ENCODE measurements at places on chromosomes 6 and 20. TPM values are rescaled to one million over a fixed set of nuclear protein-coding genes. Genes with fewer than 3 reads are reported as not detected.
A peak's percentile ranks its signal among the peaks of the same experiment; 100 is the strongest.

Gene AVP
- not detected for total RNA-seq

Gene MMP24
- 7.3 TPM for total RNA-seq

- DNase-seq, result peak; percentile 21
These were observed 719.7 kb upstream of the MARCKS start for GRCh38 chr6:113137426-113137825.

- no peak for DNase-seq
These were observed 126.5 kb downstream of the WDR27 start for GRCh38 chr6:169575365-169575764.

Gene GGT7
- 21.1 TPM for total RNA-seq

Gene RIMS4
- total RNA-seq, result 0.47 TPM

GRCh38 chr20:878511-879307 is 37.4 kb downstream of the ANGPT4 start:
- DNase-seq, result peak; percentile 38

GRCh38 chr6:935582-935981 is 242.6 kb upstream of the EXOC2 start:
- no peak for DNase-seq

DNA sequence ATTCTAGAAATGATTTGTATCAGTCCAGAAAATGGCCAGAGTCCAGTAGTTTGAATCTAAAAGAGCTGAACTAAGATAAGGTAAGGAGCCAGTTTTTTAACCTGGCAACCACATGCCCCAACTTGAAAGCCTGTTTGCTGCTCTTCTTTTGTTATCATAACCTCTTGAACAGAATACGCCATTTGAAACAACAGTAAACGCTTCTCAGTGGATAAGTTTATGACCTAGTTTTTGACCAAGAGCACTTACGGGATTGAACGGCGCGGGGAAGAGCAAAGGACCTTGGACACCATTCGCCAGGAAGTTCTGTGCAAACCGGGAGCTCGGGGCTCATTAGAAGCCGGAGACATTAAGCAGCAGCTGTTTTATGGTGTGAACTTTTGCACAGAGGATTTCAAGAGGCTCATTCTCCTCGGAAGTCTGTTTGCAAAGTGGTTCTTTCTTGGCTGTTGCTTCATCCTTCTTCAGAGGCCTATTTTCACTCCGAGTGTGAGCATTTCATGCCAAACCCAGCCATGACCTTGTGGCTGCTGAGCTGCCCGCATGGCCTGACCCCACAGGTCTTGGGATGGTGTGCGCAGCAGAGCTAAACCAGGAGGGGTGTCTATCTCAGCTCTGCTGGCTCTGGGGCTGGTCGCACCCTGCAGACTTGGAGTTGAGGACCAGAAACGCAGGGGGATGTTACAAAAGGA is 215.1 kb downstream of the SOX4 start:
- peak; percentile 35 for DNase-seq

GRCh38 chr20:20733943-20734342 is 21.5 kb upstream of the RALGAPA2 start:
- DNase-seq, result no peak

- no peak for DNase-seq
These were observed 242.5 kb upstream of the ZFP64 start for GRCh38 chr20:52434041-52434425.

Gene ADGRG6
- 34.2 TPM for total RNA-seq

- DNase-seq, result no peak
These were observed at the start of gene HLA-DRA for GRCh38 chr6:32439602-32440214. TSS of gene HLA-DRA (plus strand) at chr6:32439887. CDS start at chr6:32439951, 64 bp downstream.

DNA sequence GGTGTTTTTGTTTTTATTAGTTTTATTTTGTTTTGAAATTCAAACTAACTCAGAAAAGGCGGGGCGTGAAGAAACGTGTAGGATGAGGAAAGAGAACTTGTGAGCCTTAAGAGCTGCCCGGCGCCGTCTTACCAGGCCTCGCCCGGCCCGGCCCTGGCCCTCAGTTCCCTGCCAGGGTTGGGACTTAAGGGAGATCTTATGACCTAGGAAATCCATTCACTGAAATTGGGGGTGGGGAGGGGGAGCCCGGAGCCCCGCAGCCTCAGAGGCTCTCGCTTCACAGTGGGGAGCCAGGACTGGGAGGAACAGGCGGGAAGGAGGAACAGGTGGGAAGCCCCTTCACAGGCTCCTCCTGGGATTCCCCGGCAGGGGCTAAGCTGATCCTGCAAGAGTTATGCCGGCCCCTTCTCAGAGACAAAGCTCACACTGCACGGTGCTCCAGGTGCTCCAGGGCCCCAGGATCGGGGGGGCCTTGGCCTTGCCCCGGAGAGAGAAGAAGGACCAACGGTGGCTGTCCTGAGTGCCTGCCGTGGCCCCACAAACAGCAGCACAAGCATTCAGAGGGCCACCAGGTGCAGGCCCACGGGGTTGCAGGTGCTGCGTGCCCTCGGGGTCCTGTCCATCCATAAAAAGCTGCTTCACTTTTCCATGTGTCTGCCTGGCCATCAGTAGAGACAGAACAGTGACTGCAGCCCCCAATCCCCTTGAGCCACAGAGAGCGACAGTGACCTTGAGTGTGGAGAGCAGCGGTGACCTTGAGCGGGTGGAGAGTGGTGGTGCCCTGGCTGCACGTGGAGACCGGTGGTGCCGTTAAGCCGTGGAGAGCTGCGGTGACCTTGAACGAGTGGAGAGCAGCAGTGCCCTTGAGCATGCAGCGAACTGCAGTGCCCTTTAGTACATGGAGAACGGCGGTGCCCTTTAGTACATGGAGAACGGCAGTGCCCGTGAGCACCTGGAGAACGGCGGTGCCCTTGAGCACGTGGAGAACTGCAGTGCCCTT is 152.7 kb downstream of the DLL1 start:
- DNase-seq, result peak; percentile 26

DNA sequence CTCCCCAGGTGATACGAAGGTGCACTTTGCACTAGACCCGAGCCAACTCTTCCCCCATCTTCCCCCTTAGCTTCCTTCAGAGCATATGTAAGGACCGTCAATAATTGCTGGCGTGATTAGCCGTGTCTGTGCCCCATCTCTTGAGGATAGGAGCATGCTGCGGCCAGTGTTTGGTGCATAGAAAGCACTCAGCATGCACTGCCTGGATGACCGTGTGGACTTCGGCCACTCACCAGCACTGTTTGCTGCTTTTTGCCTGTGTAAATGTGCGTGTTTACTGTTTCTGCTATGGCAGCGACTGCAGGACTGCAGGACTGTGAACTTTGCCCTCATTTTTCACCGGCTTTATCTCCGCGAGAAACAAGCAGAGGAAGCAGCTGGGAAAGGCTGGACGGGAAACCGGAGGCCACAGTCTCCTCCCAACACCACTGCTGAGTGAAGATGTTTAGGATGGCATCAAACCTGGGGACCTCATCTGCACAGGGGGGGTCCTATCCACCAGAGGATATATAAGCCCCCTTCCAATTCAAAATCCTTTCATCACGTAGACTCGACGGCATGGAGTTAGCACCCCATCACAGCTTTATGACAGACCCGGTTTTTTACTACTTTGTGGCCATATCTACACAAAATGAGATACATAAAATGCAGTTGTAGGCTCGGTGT is 150.6 kb upstream of the AFDN start:
- no peak for DNase-seq

Gene SRF
- total RNA-seq, result 36.3 TPM

GRCh38 chr6:84019141-84019841 is 14.3 kb upstream of the MRAP2 start:
- DNase-seq, result no peak

Gene CYP39A1
- 4.5 TPM for total RNA-seq

GRCh38 chr20:34045294-34045693 is 51.6 kb downstream of the RALY start:
- no peak for DNase-seq

- DNase-seq, result peak; percentile 87
These were observed 113.5 kb upstream of the BTN3A2 start for GRCh38 chr6:26251354-26252076.

GRCh38 chr20:12243327-12243726 is 325.6 kb downstream of the BTBD3 start:
- DNase-seq, result no peak

Gene OPN5
- not detected for total RNA-seq

DNA sequence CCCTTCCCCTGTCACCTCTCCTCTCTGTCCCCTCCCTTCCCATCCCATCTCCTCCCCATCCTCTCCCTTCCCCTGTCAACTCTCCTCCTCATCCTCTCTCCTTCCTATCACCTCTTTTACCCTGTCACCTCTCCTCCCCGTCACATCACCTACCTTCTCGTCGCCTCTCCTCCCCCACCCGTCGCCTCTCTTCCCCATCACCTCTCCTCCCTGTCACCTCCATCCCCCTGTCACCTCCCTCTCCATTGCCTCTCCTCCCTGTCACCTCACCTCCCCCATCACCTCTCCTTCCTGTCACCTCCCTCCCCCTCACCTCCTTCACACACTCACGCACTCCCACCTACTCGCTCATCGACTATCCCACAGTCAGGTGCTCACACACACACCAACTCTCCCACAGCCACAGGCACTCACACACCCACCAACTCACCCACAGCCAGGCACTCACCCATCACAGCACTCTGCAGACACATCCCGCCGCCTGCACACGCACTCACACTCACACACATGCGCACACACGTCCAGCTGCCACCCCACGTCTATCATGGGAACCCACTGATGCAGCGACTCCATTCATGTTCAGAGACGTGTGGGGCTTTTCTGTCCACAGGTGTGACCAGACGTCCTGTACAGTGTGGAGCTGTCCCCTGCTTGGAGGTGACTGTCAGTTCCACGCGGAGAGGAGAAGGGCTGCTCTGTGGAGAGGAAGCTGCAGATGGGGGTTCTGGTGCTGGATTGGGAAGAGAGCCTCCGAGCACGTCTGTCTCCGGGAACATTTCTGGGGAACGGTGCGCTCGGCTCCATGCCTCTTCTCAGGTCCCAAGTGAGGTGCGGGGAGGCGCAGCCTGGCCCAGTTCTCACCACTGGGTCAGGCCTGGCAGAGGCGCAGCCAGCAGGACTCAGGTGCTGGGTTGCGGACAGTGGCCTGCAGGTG is 184.3 kb downstream of the TTLL2 start:
- no peak for DNase-seq

DNA sequence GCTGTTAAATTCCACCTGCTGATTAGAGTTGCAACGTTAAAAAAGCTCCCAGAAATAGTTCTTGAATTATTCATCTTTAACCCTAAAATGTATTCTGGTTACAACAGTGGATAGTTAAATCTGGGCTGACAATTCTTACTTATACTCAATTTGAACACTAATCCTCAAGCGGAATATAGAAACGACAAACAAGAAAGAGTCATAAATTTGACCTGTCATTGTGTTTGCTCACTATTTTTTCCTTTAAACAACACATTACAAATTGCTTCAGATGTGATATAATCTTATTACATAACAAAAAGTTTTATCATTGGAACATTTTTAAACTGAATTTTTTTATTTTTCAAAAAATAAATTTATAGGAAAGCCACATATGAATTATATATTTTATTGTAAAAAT is 104.5 kb upstream of the RNF217 start:
- no peak for DNase-seq

DNA sequence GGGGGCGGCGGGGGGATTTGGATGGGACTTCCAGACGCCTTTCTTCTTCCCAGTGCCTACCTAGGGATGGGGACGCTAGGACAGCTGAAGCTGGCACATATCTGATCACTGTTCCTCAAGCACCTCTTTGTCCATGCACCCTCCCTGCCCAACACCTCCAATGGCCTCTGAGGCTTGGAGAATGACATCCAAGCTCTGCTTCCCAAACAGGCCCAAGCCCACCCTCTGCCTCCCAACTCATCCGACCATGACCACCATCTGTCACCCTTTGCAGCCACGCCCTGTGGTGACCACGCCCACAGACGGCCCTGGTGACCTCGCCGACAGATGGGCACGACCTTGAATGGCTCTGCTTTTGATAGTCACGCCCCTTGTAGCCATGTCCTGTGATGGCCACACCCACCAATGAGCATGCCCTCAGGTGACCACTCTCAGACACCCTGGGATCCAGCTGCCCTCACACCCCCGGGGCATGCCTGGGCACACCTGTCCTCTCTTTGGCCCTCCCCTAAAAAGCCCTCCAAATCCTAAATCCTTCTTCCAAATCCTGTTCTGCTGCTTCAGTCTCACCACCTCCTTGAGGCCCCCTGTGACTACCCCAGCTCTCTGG is 51.0 kb downstream of the SSR1 start:
- no peak for DNase-seq

DNA sequence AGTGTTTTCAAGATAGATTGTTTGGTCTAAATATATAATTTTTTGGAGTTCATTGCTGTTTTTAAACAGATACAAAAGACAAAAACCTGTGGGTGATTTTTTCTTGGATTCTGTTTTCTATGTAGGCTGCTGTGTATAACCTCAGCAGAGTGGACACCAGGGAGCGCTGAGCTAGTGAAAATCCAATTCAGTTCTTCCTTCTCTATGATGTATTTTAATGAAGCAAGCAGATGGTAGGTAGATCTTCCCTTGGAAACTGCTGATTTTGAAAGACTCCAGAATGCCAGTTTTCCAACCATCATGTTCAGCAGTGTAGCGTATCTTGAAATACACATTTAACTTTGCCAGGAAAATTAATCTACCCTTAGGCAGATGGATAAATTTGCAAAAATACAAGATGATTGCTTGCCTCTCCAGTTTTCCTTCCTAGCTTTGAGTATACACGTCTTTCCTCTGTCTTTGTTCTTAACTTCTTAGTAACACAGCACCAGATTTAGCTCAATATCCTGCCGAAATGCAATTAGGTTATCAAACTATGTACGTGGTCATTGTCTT is 178.0 kb downstream of the PHF3 start:
- DNase-seq, result no peak

Gene CD24
- total RNA-seq, result 54.0 TPM

Gene CDSN
- total RNA-seq, result 0.13 TPM
